Hair follicular keratinocyte (primary cell): ENCODE measurements at places on chromosomes 6 and 20. TPM values are rescaled to one million over a fixed set of nuclear protein-coding genes. Genes with fewer than 3 reads are reported as not detected.

Gene HLA-G
- 0.23 TPM in 1 of 2 replicates, not detected in the other for total RNA-seq

Gene PTCRA
- total RNA-seq: not detected in 2 replicates

Gene LPA
- total RNA-seq: not detected in 2 replicates

Gene SLC22A16
- total RNA-seq: not detected in 2 replicates
